ENCODE measurements at places on chromosomes 2 and 18.

DNA sequence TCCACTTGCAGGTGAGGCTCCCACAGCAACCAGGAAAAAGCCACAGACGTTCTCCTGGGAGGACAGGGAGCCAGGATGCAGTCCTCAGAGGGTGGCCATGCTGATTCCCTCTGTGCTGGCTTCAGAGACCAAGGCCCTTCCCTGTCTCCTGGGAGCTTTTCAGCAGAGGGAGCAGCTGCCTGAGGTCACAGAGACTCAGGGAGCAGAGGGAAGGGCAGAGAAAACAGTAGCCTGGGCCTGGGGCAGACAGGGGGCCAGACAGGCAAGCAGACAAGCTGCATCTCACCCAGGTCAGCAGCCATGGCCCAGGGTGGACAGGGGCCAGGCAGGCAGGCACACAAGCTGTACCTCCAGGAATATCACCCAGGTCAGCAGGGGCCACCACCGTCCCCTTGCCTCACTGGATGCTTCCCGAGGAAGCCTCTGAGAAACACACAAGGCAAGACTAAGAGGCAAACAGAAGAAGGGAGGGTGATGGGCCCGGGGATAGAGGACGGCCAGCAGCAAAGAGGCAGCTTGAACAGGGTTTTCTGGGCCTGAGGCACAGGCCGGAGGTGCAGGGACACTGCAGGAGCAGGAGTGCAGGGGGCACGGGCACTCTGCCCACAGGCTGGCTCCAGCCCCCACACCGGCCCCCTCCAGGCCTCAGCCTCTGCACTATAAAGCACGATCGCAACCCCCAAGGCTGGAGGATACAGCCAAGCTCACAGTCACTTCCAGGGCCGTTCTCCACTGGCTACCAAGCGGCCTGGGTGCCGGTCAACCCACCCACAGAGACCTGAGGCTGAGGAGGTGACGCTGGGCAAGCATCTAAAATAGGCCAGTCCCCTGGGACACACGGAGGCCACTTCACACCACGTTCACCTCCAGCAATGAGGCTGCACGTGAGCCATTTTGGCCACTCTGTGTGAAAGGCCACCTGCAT, 6.1 kb downstream of the SLC66A2 start:
- DNase-seq, result no peak

- DNase-seq, result no peak
Measured at GRCh38 chr2:226187156-226187555, 612.5 kb downstream of the IRS1 start.

DNA sequence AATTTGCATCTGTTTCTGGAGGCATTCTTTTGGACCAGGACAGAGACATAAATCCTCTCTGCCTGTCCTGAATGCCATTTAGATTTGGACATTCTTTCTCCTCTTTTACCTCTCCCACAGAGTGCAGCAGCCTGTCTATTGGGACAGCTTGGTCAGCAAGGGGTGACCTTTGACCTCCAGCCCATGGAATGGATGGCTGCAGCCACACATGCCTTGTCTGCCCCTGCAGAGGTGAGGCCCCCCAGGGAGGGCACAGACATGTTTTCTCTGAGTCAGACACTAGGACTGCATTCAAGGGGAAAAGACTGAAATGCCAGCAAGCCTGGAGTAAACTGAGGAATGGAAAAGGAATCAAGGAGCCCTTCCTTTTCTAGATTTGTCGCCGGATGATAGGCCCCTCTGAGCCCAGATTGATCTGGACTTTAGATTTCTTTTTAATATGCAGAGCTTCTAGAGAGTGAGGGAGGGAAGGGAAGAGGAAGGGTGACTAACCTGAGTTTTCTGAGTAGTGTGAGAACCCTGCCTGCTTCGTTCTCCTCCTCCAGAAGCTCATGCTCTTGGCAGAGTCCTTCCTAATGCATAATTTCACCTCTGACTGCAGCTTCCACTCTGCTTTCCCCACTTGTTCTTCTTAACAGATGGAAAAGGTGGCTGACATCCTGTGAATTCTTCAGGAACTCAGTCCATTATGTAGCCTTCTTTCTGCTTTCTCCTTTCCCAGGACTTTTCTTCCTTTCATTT, 16.1 kb upstream of the TTLL4 start:
- DNase-seq, result no peak

DNA sequence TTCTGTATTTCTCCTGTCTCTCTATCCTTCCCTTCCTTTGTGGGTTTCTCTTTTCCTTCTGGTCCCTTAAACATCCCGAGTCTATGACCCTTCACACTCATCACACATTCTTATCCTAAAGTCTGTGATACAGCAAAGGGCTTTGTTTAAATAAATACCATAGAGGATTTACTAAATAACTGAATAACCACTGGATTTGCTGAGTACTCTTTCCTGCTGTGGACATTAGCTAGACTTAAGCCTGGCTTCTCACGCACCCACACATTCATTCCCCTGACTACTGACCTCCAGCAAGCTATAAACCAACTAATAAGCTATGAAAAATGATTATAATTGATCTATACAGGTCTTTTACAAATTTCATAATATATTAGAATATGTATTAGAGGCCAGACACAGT, 76.6 kb downstream of the COL4A3 start:
- DNase-seq, result no peak

GRCh38 chr2:177733-178132, 86.1 kb downstream of the SH3YL1 start:
- DNase-seq, result no peak

GRCh38 chr2:211049321-211050018, 493.1 kb downstream of the CPS1 start:
- no peak for DNase-seq

DNA sequence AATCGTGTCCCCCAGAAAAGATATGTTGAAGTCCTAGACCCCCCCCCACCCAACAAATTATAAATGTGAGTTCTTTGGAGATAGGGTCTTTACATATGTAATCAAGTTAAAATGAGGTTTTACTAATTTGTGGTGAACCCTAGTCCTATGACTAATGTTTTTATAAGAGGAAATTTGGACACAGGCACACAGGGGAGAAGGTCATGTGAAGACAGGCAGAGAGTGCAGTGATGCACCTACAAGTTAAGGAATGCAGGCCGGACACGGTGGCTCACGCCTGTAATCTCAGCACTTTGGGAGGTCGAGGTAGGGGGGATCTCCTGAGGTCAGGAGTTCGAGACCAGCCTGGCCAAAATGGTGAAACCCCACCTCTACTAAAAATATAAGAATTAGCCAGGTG, 5.8 kb upstream of the PMAIP1 start:
- DNase-seq, result no peak

DNA sequence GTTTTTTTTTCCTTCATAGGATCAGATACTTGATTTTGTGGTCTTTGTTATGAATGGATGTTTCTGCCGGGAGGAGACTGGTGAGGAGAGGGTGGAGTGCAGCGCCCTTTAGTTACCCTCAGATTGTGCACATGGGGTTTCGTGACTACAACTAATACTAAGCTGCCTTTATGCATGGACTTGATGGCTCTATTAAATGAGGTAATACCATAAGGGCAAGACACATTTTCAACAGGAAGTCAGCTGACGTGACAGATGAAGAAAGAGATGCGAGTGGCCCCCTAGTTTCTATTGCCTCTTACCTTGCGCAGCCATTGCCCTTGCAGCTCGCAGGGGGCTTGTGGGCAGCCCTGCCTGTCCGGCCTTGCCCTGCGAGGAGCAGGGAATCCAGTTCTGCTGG, 24.4 kb downstream of the ZNF407 start:
- no peak for DNase-seq

DNA sequence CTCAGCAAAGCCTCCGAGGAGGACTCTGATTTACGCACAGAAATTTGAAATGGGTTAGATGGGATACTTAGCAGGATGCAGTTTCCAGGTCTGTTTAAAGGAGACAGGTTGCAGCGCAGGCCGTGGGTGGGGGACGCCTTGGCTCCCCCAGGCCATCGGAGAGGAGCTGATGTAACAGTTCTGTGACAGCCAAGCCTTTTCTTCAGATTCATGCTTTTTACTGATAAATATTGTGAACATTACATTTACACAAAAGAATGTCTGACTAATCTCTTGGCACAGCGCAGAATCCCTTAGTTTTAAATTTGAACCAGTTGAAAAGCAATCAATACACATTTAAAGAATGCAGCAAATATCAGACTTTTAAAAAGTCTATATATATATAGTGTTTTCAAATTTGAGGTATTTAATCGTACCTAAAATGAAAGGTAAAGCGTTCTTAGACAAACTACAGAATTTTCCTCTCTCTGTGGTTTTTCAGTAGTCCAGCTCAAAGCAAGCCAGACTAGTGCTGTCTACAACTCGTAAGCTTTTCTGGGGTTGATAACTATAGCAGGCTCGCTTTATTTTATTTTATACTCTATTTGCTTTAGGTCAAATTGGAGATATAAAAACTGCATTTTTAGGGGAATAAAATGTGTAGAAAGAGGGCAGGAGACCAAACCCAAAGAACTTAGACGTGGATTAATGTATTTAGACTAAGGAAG, 221.9 kb downstream of the PIEZO2 start:
- no peak for DNase-seq

DNA sequence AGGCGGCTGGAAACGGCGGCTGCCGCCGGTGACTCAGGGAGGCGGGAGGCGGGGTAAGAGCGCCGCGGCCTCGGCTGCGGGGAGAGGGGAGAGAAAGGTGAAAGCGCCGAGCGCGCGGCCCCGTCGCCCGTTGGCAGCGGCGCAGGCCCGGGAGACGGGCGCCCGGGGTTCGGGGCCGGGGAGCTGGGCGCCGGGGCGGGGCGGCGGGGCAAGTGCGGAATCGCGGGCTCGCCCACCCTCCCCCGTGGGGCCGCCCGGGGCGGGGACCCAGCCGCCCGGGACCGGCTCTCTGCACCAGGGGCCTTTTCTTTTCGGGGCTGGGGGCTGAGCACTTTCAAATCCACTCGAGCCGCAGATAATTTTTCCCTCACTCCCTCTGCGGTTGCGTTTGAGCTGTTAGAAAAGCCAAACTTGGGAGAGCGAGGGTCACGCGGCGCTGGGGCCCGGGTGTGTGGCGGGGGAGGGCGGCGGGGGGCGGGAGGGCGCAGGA, 266 bp downstream of the KDM3A start:
- no peak for DNase-seq

- DNase-seq, result no peak
Measured at GRCh38 chr2:127826047-127826446, 15.1 kb upstream of the WDR33 start.

DNA sequence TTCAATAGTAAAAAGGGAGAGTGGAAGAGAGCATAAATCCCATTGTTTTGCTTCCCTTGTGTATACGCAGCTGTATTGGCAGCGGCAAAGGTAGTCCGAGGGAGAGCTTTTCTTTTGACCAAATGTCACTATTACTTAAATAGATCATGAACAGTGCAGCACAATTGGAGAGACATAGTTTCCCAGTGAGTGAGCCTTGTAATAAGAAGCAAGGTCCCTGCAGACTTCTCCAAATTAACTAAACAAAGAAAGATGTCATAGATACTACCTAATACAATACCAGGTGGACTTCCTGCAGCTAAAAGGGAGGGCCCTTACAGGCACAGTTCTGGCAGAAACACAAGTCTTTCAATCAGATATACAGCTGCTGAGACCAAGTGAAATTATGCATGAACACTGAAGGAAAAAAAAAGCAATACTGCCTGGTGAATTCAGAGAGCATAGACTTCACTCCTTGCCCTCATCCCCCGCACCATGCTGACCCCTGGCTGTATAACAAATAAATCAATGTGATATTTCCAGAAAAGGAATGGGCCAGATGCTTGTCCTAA, 404.7 kb upstream of the CDH2 start:
- no peak for DNase-seq

DNA sequence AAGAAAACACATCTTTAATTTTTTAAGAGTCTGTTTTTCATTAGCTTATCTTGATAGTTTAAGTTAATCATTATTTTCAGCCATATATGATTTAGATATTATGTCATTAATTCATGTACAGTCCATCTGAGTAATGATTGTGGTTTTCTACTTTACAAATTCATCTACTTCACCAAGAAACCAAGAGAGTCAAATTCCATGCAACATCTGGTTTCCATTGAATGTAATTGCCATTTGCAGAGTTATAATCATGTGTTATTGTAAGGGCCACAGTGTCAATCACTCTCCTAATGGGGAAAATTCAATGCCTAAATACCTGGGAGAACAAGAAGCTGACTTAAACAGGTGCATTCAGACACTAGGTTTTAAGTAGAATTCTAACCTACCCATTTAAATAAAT, 217.2 kb upstream of the OSR1 start:
- DNase-seq, result no peak

GRCh38 chr2:52128081-52128480, 1096.1 kb upstream of the NRXN1 start:
- no peak for DNase-seq

DNA sequence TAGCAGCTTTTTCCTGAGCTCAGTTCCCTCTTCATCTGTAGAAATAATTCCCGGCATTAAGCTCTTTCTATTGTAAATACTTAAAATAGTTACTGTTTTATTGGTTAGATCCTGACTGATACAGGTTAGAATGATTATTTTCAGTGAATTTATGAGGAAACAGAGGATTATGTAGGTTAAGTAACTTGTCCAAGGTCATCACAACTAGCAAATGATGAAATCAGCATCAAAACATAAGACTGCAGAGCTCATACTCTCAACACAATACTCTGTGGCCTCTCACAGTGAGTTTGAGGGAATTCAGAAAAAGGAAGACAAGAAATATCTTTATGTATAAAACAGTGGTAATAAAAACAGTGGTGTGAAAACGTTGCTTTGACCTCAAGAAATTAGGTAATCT, 113.2 kb upstream of the DLX2 start:
- DNase-seq, result no peak

- no peak for DNase-seq
Measured at GRCh38 chr2:227118353-227118752, 45.7 kb downstream of the COL4A4 start.

DNA sequence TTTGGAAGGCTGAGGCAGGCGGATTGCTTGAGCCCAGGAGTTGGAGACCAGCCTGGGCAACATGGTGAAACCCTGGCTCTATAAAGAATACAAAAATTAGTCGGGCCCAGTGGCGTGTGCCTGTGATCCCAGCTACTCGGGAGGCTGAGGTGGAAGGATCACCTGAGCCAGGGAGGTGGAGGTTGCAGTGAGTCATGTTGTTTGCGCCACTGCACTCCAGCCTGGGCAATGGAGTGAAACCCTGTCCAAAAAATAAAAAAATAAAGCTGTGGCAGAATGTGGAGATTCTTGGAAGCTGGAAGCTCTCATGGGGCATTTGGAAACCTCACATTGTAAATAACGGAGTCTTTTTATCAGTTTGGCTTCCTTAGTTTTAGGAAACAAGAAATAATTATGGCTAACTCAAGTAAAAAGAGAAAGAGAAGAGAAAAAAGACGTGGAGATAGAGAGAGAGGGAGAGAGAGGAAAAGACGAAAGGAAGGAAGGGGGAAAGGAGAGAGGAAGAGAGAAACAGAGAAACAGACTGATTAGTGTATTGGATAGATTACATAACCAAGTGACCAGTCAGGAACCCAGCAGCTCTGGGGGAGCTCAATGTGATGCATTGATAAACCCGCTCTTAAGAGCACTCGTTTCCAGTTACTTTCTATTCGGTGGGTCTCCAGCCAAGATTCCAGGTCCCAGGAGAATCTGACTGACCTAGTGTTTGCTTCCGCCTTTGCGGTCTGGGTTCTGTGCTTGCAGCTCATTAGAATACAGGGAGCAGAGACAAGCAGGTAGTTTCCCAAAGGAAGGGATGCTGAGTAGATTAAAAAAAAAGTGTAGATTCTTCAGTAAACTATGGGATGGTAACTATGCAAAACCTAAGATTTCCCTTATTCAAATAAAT, 1.1 kb upstream of the SPAST start:
- no peak for DNase-seq

- no peak for DNase-seq
Measured at GRCh38 chr2:76415821-76416220, 705.1 kb upstream of the GCFC2 start.
